ENCODE measurements at places on chromosomes 12 and 14. TPM values are rescaled to one million over a fixed set of nuclear protein-coding genes. Genes with fewer than 3 reads are reported as not detected.

ATG101 gene
- total RNA-seq: 32.1 TPM

AICDA gene
- 0.40 TPM for total RNA-seq

DNA sequence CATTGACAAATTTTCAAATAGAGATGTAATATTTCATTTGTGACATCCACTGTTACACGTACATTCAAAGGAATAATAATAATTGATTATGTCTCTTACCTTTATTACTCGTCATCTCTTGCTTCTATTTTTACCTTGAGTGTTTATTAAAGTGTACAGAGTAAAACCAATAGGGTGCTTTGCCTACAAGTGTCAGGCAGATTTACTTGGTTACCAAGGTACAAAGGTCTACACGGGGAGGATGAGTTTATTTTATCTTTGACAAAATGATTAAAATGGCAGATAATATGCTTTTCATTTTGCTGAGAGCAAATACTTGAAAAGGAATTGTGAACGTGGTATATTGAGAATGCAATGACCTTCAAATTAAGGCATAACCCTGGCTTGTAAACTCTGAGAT is 137.8 kb upstream of the SOX5 start:
- no peak for DNase-seq

ARHGAP9 gene
- total RNA-seq: 3.6 TPM

NFATC4 gene
- 54.5 TPM for total RNA-seq

TIMM9 gene
- total RNA-seq: 42.5 TPM

DNA sequence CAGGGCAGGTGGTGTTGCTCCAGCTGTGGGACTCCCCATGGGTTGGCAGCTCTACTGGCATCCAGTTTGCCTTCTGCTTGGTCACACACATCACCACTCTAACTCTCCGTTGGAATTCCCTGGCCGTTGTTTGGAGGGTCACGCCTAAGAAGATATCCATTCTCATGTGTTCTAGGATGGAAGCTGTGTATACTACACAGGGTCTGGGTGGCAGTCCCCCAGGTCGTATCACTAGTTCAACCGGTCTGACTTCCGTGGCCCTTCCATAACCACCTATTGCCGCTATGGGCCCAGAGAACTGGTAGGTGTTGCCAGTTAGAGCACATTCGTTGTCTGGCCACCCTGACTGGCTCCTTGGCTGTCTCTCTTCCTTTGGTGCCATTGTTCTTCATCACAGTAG is 456.3 kb downstream of the TMEM121 start:
- no peak for DNase-seq

STAB2 gene
- total RNA-seq: 1.3 TPM

- peak; percentile 81 for DNase-seq
Measured at GRCh38 chr12:116138364-116138763, 139.1 kb downstream of the MED13L start.

DNA sequence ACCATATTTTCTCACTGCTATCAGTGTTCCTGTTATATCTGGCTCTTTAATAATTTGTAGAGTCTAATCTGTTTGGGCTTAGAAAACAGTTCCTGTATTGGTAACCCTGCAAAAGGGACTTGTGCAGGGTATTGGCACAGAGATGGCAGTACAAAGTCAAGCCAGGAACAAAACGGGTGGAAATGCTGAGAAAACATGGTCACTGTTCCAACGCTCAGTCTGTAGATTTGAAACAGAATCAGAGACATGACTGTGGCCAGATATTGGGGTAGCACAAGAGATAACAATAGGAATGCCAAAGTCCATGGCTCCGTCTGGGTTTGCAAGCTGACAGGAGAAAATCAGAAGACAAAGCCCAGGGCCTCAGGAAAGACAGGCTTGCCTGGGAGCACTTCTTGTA is 290.7 kb upstream of the PDE3A start:
- DNase-seq: no peak

TPPP2 gene
- total RNA-seq: 0.44 TPM

DNA sequence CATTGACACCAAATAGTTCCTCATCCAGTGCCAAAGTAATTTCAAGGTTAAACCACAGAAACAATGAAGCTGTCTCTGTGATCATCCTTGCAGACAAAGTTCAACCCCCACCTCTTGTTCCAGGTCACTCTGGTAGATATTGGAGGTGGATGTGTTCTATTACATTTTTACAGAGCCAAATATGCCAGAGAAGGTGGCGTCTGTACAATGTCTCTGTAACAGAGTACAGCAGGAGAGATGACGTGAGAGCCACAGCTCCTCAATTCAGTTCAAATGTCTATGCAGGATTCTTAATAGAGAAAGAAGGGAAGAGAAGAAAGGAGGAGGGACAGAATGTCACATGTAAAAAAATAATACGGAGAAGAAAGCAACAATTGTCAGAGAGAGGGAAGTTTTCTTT is 268.3 kb upstream of the OR4E1 start:
- no peak for DNase-seq

GRCh38 chr12:120979862-120980696 is 1.7 kb downstream of the HNF1A start:
- no peak for DNase-seq

GRCh38 chr14:100528962-100529560 is 58.2 kb downstream of the BEGAIN start:
- DNase-seq: peak; percentile 0

SLCO1B1 gene
- total RNA-seq: 0.04 TPM

GRCh38 chr12:89691659-89692058 is 17.0 kb downstream of the ATP2B1 start:
- peak; percentile 17 for DNase-seq

GRCh38 chr12:132606927-132607326 is 3.5 kb downstream of the LRCOL1 start:
- DNase-seq: no peak

- peak; percentile 50 for DNase-seq
Measured at GRCh38 chr12:269191-269590, 6.6 kb upstream of the SLC6A13 start.
